ENCODE measurements at places on chromosomes 5 and 9.
A peak's percentile ranks its signal among the peaks of the same experiment; 100 is the strongest.

DNA sequence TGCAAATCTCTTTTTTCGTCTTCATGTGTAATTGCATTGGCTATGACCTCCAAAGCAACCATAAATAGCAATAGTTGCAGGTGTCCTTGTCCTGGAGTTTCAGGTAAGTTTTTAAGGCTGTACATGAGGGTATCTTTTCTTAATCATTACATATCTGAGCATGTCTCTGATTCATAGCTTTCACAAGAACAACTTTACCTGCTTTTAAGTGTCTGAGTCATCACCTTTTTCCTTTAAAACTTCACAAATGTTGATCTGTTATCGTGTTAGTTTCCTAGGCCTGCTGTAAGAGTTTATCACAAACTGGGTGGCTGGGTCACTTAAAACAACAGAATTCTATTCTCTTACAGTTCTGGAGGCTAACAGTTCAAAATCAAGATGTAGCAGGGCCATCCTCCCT, 13.8 kb downstream of the GARNL3 start:
- no peak for DNase-seq

DNA sequence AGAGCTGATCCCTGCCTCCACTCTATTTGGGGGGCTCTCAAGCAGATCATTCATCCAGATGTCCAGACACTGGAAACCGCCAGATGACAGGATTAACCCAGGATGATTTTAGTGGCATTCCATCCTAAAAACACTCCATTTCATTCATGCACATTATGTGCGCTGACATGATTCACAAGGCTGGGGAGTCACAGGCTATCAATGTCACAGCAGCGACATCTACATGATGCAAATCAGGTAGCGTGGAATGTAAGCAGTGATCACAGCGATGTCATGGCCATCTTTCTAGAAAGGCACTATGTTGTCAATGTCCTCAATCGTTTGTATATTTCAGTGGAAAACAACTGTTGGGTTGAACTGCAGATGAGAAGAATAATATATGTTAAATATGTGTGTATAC, 331.5 kb upstream of the MSX2 start:
- no peak for DNase-seq

- no peak for DNase-seq
Measured at GRCh38 chr9:91421971-91422757, 1.5 kb downstream of the NFIL3 start.

DNA sequence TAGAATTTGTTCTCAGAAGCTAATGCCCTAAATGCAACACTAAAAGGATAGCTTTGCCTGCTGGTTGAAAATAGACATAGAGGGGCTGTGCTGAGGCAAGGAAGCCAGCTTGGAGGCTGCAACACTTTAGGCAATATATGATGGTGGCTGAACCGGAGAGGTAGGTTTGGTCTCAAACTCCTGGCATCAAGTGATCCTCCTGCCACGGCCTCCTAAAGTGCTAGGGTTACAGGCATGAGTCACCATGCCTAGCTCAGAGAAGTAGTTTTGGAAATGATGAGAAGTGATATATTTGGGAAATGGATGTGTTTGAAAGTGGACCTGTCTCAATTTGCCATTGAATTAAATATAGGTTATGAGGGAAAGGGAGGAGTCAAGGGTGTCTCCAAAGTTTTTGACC, 10.0 kb downstream of the DUSP1 start:
- no peak for DNase-seq

DNA sequence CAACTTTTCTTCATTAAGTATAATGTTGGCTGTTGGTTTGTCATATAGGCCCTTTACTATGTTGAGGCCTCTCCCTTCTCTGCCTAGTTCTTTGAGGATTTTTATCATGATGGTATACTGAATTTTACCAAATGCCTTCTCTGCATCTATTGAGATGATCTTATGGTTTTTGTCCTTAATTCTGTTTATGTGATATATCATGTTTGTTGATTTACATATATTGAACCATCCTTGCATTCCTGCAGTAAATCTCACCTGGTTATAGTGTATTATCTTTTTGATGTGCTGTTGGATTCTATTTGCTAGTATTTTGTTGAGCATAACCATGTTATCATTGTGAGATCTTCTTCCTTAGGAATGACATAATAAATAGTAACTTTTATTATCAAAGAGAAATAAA, 362.9 kb downstream of the CCDC171 start:
- DNase-seq: no peak

GRCh38 chr9:91346644-91347043, 15.1 kb downstream of the AUH start:
- DNase-seq: no peak

GRCh38 chr9:126609191-126609590, 4.5 kb upstream of the LMX1B start:
- DNase-seq: no peak

DNA sequence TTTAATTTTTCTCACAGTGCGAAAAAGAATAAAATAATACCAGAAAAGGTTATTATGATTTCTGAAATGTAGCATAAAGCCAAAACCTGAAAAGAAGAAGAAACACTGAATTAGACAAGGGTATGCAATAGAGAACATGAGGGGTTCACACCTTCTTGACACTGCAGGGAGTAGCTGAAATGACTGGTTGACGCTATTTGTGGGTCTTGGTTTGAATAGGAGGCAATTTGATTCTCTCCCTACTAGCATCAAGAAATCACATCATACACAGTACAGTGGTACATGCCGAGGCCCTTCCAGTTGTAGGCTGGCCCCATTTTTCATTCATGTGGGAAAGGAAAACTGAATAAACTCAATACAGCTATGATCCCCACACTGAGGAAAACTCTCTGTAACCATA, 68.6 kb downstream of the NR3C1 start:
- no peak for DNase-seq

- DNase-seq: no peak
Measured at GRCh38 chr5:120955795-120956194, 491.7 kb downstream of the PRR16 start.

- no peak for DNase-seq
Measured at GRCh38 chr5:157606046-157606445, 30.5 kb upstream of the ADAM19 start.

DNA sequence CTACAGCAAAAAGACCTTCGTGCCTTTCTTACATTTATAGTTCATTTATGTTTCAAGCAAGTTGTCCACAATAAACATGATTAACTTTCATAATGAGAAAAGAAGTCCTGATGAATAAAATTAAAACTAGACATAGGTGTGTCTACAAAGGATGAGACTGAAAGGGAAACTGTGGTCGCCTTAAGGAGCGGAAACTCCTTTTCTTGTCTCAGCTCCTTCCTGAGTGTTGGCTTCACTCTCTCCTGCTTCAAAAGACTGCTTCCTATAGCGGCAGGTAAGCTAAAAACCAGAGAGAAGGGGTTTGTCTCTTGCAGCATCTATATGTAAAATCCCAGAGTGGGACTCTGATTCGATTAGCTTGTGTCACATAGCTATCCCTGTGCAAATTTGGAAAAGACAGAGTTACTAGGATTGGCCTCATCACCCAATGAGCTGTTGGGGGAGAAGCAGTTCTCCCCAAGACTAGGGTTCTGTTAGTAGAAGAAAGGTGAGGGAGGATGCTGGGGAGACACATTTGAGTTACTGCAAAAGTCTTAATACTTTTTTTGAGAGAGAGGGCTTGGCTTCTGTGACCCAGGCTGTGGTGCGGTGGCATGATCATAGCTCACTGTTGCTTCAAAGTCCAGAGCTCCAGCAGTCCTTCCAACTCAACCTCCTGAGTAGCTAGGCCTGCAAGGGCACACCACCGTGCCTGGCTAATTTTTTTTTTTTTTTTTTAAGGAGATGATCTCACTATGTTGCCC, 16.8 kb upstream of the CTSL start:
- DNase-seq: no peak

GRCh38 chr9:7561527-7562080, 238.0 kb downstream of the DMAC1 start:
- DNase-seq: no peak

- no peak for DNase-seq
Measured at GRCh38 chr9:112015149-112015548, 118.5 kb downstream of the UGCG start.

- DNase-seq: peak; percentile 8
Measured at GRCh38 chr5:180126716-180127681, 55.4 kb upstream of the RNF130 start.

DNA sequence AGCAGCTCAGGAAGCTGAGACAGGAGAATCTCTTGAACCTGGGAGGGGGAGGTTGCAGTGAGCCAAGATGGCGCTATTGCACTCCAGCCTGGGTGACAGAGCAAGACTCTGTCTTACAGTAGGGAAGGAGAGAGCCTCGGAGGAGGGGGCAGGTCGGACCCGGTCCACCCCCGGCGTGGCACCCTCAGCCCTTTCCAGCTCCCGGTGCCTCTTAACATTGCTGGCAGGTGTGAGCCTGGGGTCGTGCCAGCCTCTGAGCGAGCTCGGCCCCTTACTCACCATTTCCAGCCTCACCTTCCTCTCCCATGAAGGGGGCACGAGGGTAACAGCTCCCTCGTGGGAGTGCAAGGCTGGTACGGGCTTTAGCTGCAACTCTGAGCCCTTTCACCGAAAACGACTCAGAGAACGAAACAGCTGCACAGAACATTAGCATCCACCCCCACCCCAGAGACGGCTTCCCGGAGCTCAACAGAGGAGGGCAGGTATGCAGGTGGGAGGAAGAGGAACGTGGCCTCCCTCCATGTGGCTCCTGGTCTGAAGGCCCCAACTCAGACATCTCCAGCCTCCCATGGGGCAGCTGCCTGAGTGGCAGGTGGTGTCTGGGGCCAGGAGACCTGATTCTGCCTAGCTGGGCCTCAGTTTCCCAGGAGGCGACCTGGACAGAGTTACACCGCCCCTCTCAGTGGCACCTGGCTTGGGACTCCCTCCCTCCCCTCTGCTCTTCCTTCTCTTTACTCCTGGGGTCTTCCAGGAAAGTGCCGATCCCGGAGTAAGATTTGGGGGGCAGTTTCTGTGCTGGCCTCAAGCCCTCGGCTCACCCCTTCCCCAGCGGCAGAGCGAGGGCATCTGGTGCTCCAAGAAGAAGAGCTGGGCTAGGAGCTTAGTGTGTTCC, 28.5 kb upstream of the ABO start:
- DNase-seq: no peak

DNA sequence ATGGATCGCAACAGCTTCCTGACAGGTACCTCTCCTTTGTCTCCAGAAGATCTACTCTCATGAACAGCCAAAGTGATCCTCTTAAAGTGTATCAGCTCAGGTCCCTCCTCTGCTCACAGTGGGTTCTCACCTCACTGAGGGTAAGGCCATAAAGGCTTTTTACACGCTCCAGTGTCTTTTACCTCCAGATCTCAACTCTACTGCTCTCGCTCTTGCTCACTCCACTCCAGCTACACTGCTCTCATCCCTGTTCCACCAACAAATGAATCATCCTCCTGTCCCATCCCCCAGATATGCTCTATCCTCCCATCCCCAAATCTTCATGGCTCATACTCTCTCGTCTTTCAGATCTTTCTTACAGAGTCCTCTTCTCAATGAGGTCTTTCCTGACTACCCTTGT, 248.6 kb upstream of the EFNA5 start:
- no peak for DNase-seq

GRCh38 chr9:38226491-38226951, 157.5 kb upstream of the SHB start:
- DNase-seq: no peak

DNA sequence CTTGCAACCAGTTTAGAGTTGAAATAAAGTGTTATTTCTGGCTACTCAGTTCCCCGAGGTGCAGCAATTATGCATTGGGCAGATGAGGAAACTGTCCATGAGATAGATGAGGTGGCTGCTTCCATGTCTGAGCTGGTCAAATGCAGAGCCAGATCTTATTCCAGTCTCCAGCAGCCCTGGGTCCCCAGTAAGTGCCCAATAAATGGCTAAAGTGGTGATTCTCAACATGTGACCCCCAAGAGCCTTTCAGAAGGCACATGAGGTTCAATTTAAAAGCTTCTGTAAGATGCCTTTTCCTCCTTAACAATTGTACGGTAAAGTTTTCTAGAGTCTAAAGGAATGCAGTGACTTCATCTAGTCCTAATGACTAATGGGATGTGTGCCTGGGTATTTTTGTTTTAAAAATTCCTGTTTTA, 17.5 kb downstream of the ATOX1 start:
- no peak for DNase-seq

- DNase-seq: no peak
Measured at GRCh38 chr5:154298065-154298464, 107.5 kb downstream of the GALNT10 start.

GRCh38 chr5:122078116-122079110, at the start of gene LOX:
TSS of gene LOX (minus strand) at chr5:122078259. CDS start at chr5:122077985, 274 bp downstream.
- no peak for DNase-seq

DNA sequence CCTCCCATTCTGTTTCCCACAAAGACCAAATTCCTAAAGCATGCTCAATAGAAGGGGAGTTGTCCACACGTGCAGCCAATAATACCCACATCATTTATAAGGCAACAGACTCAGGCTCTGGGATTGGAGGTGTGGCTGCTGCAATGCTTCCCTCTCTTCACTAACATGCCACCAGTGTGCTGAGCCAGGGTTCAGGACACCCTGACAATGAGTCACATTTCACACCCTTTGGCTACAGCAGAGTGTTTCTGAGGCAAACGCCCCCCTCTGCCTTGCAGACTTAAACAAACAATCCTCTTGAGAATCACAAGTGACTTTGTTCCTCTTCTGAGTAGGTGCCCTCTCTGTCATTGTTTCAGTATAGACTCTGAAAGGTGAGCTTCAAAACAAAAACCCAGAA, 189.3 kb upstream of the TLE4 start:
- DNase-seq: no peak

GRCh38 chr5:80149161-80149609, 106.7 kb downstream of the SERINC5 start:
- DNase-seq: no peak

DNA sequence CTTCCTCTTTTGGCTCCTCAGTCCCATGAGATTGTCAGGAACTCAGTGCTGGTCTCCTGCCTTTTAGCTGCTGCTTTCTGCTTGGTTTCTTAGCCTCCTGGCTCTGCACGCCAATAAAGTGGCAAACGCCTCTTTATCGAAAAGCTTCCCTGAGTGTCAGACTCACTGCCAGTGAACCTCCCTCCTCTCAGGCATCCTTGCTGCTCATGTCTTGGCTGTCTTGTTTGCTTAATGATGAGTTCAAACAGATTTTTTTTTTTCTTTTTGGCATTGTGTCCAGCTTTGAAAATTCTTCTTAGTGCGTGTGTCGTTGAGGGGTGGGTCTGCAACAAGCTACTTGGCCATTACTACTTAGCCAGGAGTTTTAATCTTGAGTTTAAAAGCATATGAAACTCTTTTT, 14.9 kb downstream of the RASGRF2 start:
- no peak for DNase-seq

DNA sequence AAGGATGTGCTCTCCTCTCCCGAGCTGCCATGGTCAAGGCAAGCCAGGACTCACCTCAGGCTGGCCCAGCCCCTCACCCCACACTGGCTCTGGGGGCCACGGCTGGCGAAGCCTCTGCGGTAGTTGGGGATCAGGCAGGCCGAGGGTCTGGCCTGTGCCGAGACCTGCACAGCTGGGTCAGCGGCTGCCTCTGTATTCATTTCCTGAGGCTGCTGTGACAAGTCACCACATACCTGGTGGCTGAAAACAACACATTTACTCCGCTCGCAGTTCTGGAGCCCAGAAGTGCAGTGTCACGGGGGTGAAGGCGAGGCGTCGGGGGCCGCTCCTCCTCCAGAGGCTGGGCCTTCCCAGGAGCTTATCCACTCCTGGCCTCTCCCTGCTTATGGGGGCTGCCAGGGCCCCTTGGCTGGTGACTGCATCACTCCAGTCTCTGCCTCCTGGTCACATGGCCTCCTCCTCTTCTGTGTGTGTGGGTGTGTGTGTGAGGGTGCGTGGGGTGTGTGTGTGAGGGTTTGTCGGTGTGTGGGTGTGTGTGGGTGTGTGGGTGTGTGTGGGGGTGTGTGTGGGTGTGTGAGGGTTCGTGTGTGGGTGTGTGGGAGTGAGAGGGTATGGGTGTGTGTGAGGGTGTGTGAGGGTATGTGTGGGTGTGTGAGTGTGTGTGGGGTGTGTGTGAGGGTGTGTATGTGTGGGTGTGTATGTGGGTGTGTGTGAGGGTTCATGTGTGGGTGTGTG, 3.2 kb upstream of the SCGB3A1 start:
- no peak for DNase-seq
